ENCODE measurements at places on chromosomes 7 and 10.

DNA sequence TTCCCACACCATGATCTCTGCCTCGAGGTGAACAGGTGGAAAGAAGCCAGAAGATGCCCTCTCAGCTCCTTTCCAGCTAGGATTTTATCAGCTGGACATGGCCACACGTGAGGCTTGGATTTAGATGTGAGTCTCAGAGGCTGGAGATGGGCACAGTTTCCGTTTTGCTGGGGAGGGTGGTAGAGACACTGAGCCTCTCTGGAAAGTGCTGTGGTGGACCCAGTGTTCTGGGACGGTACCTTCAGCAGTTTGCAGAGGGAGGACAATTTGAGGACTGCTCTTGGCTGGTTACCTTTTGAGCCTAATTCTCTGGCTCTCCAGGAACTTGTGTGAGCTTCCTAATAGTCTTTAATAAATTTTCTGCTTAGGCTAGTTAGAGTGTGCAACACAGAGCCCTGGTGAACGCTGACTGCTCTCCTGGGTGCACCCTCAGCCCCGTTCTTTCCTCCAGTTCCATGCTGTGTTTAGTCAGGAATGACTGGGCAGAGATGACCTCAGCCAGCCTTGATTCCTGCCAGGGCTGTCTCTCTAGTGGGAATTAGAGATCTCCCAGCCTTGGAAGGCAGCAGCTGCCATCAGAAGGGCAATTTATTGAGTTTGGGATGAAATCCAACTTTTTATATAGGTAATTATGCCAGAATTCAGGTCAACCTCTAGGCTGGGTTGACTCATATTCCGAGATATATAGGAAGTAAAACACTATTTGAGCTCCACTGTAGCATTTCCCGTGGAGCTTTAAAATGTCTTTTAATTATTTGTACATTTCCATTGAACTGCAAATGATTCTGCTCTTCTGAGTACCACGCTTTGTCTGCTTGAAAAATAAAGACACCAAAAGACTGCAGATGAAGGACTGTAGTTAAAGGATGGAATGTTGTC lies 103.9 kb downstream of the GATA3 start:
- DNase-seq: no peak

DNA sequence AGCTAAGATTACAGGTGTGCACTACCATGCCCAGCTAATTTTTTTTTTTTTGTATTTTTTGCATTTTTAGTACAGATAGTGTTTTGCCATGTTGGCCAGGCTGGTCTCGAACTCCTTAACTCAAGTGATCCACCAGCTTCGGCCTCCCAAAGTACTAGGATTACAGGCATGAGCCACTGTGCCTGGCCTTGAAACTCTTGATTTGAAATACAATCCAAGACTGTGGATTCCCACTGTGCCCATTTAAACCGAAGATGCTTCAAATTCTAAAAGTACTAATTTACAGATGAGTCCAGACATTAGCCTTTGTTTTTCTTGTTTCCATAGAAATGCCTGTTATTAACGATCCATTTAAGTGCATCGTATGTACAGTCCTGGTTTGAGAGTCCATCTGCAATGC lies 130.9 kb downstream of the CACNA2D1 start:
- no peak for DNase-seq

- no peak for DNase-seq
Measured at GRCh38 chr10:71752391-71753090, 20.8 kb downstream of the VSIR start.

GRCh38 chr7:16822029-16822428 lies 17.2 kb upstream of the AGR2 start:
- no peak for DNase-seq

DNA sequence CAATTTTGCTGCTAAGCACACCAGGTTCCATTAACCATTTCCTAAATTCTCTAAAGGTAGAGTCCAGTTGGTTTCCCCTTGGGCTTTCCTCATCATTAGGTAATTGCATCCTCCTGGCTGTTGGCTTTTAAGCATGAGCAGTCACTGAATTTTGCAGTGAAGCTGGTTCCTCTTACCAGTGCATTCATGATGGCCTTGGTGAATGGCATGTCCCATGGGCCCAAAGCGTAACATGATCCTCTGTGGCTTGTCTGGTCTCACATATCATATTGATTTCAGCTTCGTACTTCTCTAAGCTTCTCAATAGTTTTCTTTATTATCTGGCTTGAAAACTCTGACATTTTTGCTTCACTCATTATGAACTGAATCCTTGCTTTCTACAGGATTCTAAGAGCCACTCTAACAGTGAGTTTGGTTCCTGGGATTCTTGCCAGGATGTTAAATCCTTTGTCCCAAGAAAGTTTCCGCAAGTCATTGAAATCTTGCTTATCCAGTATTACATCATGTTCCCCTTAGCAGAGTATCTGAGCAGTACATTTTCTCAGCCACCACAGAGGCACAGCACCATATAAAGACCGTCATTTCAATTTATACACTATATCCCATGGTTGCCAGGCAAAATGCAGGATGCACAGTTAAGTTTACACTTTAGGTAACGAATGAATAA lies 134.2 kb downstream of the PTN start:
- no peak for DNase-seq

DNA sequence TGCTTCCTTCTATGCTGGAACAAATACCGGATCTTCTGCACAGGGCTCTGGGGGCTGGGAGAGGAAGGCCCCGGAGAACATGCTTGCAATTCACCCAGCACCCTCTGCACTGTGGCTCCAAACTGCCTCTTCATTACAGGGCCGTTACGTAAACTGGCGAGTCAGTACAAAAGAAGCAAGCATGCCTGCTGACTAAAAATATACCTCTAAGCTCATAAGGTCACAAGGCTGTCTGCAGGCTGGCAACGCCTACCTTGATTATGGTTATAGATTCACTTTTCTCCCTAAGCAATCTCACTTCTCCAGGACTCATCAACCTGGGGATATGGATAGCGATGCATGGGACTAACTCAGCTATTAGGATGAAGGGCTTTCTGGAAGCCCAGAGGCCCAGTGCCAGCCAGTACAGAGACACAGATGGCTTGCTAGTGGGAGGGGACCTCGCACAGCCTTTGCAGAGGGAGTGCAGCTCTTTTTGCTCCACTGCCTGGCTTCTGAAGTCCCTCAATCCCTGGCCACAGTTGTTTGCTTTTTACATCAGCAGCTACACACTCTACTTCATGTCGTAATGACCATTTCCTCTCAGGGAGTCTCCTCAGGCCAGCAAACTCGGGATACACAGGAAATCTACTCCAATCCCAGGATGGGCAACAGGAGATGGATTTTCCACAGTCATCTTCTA lies 96.1 kb downstream of the SH3PXD2A start:
- DNase-seq: no peak

DNA sequence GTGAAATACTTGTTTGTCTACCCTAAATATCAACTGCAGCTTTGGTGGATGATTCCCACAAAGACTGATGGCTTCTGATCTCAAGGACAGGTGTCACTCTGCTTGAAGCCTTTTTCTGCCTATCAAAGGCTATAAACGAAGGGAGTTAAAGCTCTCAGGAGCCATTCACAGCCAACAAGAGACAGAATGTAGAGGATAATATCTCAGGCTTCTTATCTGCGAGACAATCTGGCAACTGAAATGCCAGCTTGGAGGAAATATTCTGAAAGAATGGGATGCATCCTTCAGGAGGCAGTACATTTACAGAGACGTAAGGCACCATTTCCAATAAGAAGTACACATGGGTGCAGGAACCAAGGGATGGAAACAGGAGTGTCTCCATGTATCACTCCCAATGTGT lies 549.4 kb downstream of the GPAM start:
- DNase-seq: no peak

- no peak for DNase-seq
Measured at GRCh38 chr7:130446259-130446658, 5.4 kb upstream of the CEP41 start.

GRCh38 chr10:61455656-61456055 lies 2.5 kb upstream of the TMEM26 start:
- DNase-seq: no peak

GRCh38 chr10:93299195-93299594 lies 182.9 kb downstream of the MYOF start:
- no peak for DNase-seq

- no peak for DNase-seq
Measured at GRCh38 chr7:105840981-105841749, 35.2 kb downstream of the ATXN7L1 start.

DNA sequence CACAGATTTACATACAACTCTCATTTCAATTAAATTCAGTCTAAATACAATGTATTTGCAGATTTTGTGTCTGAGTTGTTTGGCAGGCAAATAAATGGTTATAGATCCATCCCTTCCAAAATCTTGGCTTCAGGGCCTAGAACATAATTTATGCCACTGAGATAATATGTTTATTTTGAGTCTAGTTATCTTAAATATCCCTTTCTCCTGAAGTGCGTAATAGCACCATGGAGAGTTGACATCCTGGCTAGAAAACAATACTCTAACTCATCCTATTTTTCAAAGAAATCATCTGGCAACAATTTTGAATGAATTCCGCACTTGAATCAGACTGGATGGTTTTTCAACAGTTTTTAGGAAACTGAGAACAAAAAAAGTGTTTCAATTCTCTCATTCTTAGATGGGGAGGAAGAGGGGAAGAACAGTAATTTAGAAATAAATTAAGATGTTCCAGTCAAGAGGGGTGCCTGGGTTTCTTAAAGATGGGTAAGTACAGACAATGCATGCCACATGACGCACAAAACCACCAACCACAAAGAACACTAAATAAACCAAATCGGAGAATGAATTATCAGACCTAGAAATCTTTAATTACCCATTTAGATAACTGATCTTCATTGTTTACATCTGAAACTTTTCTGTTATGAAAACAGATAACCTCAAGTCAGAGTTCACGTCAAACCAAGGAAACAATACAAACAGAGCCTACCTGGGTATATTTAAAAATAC lies 228.7 kb upstream of the PTN start:
- DNase-seq: no peak

DNA sequence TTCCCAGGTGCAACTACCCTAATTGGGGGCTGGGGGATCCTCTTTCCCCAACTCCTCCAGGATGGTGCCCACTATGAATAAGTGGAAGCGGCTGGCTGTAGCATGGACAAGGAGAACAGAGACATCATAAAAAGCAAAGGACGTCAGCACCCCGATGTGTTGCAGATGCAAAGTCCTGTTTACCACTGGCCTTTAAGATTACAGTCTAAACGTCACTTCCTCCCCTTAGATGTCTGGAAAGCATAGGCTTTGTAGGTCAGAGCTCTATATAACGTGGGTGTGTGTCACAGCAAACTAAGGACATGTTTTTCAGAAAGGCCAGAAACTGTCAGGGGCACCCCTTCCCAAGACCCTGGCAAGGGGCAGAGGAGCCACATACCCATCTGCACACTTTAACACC lies 7.9 kb downstream of the COBL start:
- no peak for DNase-seq

GRCh38 chr10:74765465-74765975 lies 60.9 kb upstream of the KAT6B start:
- DNase-seq: no peak

GRCh38 chr10:32104181-32104580 lies 48.0 kb upstream of the KIF5B start:
- no peak for DNase-seq

DNA sequence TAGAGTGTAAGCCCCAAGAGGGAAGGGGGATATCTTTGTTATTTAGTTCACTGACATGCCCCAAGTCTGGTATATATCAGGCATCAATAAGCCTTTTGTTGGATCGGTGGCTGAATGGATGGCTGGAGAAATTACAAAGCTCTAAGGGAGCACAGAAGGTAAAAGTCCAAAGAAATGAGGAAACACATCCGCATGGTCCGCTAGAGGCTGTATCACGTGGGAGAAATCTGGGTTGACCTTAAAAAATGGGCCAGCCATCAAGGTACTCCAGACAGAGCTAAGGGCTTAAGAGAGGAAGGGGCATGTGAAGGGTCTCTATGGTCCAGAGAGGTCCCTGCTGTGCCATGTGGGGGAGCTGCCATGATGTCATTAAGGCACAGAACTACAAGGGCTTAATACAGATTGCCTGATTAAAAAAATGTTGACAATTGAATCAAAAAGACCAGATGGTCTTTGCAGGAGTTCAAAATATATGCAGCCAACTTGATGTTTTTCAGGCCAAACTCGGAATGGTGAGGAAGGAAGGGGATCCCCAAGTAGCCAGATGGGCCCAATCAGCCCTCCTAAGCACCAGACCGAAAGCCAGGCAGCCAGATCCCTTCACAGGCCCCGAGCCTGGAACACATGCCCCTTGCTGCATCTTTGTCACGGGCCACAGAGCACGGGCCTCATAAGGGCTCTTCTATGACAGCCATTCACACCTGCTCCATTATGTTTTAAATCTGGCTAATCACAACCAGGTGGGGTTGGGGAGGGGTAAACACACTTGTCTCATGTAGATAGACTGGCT lies 31.9 kb downstream of the SCRN1 start:
- no peak for DNase-seq

DNA sequence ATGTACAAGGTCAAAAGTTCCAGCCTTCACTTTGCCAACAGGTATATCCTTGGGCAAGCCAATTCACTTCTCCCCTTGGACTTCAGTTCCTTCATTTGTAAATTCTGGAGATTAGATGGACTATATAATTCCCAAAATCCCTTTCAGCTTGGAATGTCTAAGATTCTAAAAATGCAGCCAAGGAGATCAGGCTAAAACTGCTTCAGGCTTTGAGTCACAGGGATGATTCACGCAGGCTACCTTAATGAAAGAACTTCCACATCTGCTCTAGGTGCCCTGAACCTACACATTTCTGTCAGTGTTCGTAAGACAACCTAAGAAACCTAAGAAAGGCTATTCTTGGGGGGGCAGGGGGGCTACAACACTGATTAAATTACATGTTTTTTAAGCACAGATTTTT lies 7.1 kb downstream of the CPVL start:
- DNase-seq: peak; percentile 49

GRCh38 chr10:32376771-32377170 lies 29.8 kb upstream of the EPC1 start:
- no peak for DNase-seq

DNA sequence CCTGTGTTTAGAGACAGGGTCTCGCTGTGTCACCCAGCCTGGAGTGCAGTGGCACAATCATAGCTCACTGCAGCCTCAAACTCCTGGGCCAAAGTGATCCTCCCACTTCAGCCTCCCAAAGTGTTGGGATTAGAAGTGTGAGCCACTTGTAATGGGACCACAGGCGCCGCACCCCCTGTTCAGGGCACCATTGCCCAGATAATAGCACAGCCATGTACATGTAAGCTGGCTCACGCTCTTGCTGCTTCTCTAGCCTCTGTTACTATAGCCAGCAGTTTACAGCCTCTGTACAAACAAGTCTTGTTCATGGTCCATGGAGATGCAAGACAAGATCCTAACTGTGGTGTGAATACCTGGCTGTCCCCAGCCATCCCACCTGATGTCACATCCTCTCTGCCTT lies 4.2 kb upstream of the MLXIPL start:
- DNase-seq: no peak

- no peak for DNase-seq
Measured at GRCh38 chr7:107922886-107923285, 31.9 kb downstream of the DLD start.

GRCh38 chr7:131004371-131004770 lies 270.4 kb upstream of the KLF14 start:
- DNase-seq: no peak
